ENCODE measurements at places on chromosomes 12 and 14.

DNA sequence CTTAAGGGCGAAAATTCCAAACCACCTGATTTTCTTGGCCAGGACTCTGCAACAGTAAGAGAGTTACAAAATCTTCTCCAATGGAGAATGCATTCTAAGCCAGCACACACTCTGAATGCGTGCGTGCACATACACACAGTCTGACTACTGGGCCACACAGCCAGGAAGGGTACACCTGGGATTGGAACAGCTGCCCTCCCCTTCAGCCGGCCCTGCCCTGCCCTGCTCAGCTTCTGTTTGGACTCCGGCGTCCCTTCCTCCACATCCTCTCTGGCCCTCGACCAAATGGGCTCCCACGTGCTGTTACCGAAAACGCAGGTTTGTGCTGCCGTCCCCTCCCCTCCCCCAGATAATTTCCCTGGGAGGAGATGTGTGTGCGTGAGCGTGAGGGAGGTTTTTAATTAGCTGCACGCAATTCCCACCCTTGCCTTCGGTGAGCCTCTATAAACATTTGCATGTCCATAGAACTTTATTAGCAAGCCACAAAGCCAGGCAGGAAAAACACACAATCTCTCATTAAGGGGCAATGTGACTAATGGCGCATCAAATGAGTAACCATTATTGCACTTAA, 43.0 kb downstream of the CCNK start:
- DNase-seq, result no peak

- DNase-seq, result no peak
Measured at GRCh38 chr14:24422694-24423601, 6.5 kb downstream of the CBLN3 start.

- DNase-seq, result no peak
Measured at GRCh38 chr14:50832935-50833630, 2.1 kb upstream of the NIN start.

- DNase-seq, result no peak
Measured at GRCh38 chr12:27571463-27571862, 47.5 kb downstream of the PPFIBP1 start.

GRCh38 chr12:103330672-103331071, 165.1 kb downstream of the C12orf42 start:
- DNase-seq, result no peak

GRCh38 chr12:113149361-113150150, at the start of gene CFAP73:
Gene CFAP73, plus strand, starts transcription at chr12:113149724. Its CDS starts 134 bp downstream, at chr12:113149858.
- no peak for DNase-seq

GRCh38 chr14:81727218-81727617, 193.6 kb upstream of the SEL1L start:
- DNase-seq, result no peak

GRCh38 chr14:81366214-81366613, 33.9 kb downstream of the STON2 start:
- no peak for DNase-seq

DNA sequence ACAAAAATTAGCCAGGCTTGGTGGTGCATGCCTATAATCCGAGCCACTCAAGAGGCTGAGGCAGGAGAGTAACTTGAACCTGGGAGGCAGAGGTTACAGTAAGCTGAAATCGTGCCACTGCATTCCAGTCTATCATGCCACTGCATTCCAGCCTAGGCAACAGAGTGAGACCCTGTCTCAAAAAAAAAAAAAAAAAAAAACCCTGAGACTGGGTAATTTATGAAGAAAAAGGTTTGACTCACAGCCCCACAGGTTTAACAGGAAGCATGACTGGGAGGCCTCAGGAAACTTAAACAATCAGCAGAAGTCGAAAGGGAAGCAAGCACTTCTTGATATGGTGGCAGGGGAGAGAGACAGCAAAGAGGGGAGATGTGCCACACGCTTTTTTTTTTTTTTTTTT, 123.2 kb downstream of the GXYLT1 start:
- no peak for DNase-seq

DNA sequence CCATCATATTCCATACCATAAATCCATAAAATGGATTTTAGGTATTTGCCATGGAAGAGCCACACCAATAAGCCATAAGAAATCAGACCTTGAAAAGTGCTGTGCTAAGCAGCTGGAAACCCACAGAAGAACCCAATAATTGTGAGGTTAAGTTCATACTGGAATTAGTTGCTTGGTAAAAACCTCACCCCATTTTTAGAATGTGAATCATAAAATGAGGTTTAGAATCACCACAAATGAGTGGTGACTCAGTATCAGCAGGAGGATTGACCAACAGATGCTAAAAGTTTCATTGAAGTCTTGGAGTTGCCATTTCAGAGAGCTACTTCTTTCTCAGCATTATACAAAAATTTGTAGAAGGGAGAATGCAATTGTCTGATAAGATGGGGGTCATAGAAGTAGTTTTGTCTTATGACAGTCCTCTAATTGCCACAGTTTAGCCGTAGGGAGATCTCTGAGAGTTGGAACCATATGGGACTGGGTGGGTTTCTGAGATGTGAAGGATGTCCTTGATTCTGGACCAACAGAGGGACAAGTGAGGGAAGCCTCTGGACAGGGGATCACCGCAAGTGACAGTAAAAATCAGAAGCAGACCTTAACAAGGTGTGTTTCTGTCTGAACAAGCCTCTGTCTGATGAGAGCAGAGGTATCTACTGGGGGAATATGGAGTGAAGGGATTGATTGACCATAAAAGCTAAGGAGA, 1.4 kb upstream of the STON2 start:
- DNase-seq, result no peak

GRCh38 chr12:52769354-52769753, 7.8 kb downstream of the KRT76 start:
- DNase-seq, result no peak

- DNase-seq, result no peak
Measured at GRCh38 chr12:24404086-24404815, 454.8 kb upstream of the SOX5 start.

DNA sequence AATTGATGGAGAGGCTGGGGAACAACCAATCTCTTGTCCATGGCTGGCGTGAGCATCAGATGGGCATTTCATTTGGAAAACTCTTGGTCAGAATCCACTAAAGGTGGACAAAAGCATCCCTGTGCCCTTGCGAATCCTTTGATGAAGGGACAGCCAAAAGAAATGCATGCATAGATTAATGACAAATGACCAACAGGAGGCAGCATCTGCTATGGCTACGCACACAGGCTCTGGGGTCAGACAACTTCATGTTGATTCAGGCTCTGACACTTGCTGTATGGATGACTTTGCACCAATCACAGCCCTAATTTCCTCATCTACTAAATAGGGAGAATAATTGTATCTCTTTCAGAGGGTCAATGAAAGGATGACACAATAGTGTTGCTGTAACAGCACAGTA, 117.5 kb downstream of the ASCL4 start:
- no peak for DNase-seq

DNA sequence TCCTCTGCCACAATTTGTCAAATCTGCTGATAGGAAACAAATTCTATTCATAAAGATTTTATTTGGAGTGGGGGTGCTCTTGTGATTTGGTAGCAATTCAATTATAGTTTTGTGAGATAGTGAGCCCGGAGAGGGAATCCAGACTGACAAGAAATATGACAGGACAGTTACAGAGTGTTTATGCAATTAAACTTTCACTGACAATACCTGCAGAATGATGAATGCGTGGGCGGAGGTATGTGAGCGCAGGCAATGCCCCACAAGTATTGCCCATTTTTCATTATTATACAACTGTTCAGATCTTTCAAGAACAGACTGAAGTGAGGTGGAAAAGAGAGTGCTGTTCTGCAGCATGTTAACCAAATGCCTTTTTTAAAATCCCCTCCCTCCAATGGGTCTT, 259.0 kb downstream of the EGLN3 start:
- DNase-seq, result no peak

DNA sequence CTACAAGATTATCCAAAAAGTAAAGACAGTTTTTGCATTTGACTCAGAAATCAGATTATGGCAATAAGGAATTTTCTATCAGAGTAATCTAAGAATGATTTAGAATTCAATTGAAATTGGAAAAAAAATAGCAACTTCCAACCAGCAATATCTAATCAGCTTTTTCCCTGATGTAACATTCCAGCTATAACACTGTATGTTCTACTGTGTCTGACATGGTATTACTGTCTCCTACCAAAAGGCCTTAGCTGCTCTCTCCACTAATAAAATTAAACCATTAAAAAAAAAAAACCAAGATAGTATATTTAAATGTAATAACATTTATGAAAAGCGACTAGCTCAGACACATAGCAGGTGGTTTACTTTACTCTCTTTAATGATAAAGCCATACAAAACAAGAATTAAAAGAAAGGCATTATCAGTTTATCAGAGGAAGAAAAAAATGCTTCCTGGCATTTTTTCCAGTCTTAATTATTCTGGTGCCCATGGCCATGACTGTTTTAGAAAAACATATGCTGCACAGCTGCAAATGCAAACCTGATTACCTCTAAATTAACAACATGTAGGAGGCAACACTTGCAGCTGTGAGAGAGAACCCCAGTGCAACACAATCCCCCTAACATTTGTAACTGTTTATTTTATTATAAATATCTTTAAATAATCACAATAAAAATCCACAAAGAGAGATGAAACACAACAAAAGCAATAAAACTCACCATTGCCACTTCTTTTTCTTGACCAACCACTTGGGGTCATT, 28.8 kb downstream of the PHLDA1 start:
- DNase-seq, result no peak

GRCh38 chr14:75880512-75880911, 101.3 kb downstream of the TGFB3 start:
- no peak for DNase-seq

GRCh38 chr12:98418357-98419075, 96.9 kb upstream of the TMPO start:
- DNase-seq, result no peak

GRCh38 chr12:46711756-46712155, 114.0 kb downstream of the SLC38A4 start:
- DNase-seq, result no peak

GRCh38 chr12:58804749-58805148, 115.6 kb downstream of the LRIG3 start:
- DNase-seq, result no peak

DNA sequence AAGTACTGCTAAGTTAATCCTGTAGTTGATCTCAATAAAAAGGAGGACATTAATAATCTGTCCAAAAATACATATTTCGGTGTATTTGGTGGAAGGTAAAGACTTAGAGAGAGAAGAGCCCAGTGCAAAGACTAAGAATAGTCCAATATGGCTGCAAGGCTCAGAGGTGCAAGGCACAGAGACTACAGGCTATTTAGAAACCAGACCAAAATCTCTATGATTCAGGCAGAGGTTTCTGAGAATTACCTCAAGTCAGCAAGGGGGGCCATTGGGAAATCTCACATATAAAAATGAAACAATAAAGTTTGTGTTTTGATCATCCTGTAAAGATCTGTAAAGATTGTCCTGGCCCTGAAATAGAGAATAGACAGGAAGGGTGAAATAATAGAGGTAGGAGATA, 1173.0 kb downstream of the VRK1 start:
- DNase-seq, result no peak

DNA sequence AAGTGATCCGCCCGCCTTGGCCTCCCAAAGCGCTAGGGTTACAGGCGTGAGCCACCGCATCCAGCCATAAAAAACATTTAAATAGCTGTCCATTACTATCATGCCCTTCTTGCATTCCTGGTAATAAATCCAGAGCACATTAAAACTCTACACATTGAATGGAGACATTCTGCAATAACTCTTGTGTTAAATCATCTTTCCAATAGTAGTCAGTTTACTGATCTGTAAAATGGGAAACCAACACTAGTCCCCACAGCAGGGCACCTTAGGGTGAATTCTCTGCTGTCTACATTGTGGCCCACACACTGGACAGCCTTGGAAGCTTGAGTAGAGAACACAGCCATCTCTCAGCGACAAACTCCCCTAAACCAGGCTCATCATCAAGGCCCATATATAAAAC, 85.5 kb upstream of the NUDT4 start:
- DNase-seq, result no peak

DNA sequence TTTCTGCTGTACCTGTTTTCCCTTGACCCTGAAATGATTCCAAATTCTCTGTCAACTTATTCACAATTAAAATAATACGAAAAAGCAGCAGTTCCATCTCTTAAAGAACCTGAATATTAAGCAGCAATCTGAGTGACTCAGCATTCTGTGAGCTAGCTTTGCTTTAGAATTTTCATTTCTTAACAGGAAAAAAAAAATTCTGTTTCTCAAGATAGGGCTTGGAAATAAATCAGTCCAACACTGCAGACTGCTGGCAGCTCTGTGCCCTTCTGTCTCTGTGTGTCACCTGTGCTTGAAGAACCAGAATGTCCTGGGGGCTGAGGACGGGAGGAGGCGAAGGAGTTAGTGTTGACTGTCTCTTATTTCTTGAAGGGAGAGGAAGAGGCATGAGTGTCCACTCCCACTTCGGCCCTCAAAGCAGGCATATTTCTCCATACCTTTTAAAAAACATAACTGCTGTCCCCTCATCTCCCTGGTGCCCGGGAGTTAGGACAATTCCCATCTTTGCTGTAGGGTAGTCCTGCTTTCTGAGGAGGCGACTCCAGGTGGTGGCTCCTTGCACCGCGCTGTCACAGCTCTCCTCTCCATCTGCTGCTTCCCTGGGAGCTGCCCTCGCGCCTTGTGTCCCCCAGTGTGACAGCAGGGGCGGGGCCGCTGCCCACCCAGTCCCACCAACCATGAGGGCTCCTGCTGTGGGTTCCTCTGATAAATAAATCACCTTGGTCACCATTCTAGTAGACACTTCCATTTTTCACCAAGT, 203.1 kb downstream of the CALM1 start:
- DNase-seq, result no peak

GRCh38 chr14:102668291-102668873, 75.9 kb downstream of the RCOR1 start:
- no peak for DNase-seq

Measured in activated CD4-positive, alpha-beta T cell treated with anti-CD3 and anti-CD28 coated beads, Interleukin-2, amount 50 U/mL, for 48 hours (primary cell).